Forelimb muscle (tissue), 1 donor: ENCODE measurements at places on chromosomes 5 and 9.

- no peak for DNase-seq
These were observed 104.6 kb downstream of the PRR16 start for GRCh38 chr5:120568711-120569110.

GRCh38 chr5:164597293-164597900 is 1092.0 kb downstream of the MAT2B start:
- no peak for DNase-seq

DNA sequence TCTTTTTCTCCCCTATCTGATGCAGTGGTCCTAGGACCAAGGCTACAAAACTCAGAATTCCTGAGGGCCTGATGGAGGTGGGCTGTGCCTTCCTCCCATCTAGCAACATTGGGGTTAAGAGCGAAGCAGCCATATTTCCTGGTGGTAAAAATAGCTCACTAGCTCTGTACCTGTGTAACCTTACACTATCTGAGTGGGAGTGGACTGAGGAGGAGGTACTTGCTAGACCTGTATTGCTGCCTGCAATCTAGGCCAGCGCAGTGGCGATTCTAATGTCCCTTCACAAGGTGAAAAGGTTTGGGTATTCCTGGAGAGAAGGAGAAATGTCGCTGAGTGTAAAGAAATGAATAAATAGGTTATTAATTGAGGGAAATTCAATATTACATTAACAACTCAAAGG is 80.2 kb upstream of the LIFR start:
- DNase-seq, result no peak

DNA sequence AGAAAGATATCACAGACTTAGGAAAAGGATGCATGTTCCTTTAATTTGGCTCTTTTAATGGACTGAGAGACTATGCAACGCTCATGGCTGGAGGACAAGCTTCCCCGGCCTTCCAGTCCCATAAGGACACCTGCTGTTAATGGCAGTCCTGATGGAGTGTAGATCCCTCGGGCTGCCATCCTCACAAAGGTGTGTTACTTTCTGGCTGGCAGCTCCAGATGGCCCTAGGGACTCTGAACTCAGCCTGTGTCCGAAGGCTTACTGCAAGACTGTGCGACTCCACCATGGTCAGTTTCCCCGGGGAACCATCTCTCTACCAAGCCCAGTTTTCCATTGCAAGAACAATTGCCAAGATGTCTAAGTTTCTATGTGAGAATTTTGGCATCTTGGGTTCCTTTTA is 25.5 kb upstream of the KCNIP1 start:
- no peak for DNase-seq

DNA sequence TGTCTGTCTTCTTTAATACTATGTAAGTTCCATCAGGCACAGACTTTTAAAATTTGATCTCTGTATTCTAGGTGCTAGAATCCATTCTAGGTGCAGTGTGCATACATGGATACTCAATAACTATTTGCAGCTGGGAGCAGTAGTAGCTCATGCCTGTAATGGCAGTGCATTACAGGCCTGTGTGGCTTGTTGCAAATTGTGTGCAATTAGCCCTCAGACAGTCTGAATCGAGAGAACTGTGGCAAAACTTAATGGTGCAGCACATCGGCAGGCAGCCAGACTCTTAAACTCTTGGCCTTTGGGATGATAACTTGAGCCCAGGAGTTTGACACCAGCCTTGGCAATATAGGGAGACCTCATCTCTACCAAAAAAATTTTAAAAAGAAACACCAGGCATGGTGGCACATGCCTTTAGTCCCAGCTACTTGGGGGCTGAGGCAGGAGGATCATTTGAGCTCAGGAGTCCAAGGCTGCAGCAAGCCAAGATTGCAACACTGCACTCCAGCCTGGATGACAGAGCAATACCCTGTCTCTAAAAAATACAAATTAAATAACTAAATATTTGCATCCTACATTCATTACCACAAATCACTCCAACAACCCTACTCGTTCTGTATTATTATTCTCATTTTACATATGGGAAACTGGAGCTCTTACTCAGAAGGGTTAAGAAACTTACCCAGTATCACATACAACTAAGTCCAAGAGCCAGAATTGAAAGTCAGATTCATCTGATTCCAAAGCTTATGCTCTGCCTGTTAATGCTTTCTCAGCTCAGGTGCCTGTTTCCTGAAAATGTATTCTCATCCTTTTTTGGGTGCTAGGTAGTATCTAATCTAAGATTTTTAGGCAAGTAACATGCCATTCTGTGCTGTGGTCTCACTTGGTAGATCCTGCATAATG is 30.1 kb downstream of the PRKACG start:
- DNase-seq, result no peak
